Natural killer cell treated with Interleukin-12 subunit alpha and Interleukin-12 subunit beta and Interleukin-15 and Interleukin-18, amount 100 ng/mL, for 72 hours (primary cell): ENCODE measurements at places on chromosomes 12 and 14.
A peak's percentile ranks its signal among the peaks of the same experiment; 100 is the strongest.

- no peak for DNase-seq
- H3K27ac ChIP-seq, result no peak overlapping the region
- no peak overlapping the region for H3K4me3 ChIP-seq
- no peaks in the 10 kb centered on the region for H3K4me1 ChIP-seq
- H3K27me3 ChIP-seq, result peaks cover 6% of the 10 kb centered on the region
These were observed 9.2 kb downstream of the EGLN3 start for GRCh38 chr14:33941718-33942117.

DNA sequence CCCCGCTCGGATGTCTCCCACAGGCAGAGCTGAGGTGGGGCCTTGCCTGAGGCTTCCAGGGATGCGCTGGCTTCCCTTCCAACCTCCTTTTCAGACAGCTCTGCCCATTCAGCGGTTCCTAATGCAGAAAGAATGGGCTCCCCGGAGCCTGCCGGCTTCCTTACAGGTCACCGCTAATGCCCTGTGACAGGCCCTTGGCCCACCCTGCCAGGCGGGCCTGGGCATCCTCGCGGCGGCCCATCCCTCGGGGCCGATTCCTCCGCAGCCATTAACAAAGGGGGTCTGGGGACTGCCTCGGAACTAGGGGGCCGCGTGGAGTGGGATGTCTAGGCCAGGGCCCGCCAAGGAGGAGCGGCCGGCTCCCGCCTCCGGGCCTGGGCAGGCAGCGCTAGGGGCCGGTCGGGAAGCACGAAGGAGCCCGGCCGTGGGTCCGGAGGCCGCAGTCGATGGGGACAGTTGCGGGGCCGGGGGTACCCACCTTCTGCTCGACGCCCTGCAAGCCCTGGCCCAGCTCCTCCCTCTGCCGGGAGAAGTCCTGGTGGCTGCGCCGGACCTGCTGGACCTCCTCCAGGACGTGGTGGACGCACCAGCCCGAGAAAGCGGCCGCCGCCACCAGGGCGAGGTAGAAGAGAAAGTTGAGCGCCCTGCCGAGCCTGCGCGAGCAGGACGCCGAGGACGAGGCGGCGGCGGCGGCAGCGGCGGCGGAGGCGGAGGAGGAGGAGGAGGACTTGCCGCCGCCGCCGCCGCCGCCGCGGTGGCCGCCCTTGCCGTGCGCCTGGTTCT, 738 bp downstream of the CKAP4 start:
- no peaks in the 10 kb centered on the region for H3K36me3 ChIP-seq
- H3K4me1 ChIP-seq, result peaks cover 10% of the 10 kb centered on the region
- no peaks in the 10 kb centered on the region for H3K27me3 ChIP-seq
- H3K4me3 ChIP-seq, result peak overlapping the region; percentile 65
- no peak overlapping the region for H3K27ac ChIP-seq
- peak; percentile 63 for DNase-seq

GRCh38 chr12:24820872-24821271, 128.0 kb downstream of the BCAT1 start:
- H3K4me1 ChIP-seq, result peaks cover 26% of the 10 kb centered on the region
- no peak for DNase-seq
- no peak overlapping the region for H3K4me3 ChIP-seq
- H3K27ac ChIP-seq, result no peak overlapping the region

GRCh38 chr12:6559500-6559899, 3.7 kb upstream of the IFFO1 start:
- H3K4me3 ChIP-seq, result no peak overlapping the region
- no peaks in the 10 kb centered on the region for H3K27me3 ChIP-seq
- H3K4me1 ChIP-seq, result peaks cover 26% of the 10 kb centered on the region
- peaks cover 15% of the 10 kb centered on the region for H3K36me3 ChIP-seq
- DNase-seq, result no peak
- no peak overlapping the region for H3K27ac ChIP-seq

- no peak overlapping the region for H3K27ac ChIP-seq
- H3K4me3 ChIP-seq, result no peak overlapping the region
- DNase-seq, result no peak
- no peaks in the 10 kb centered on the region for H3K4me1 ChIP-seq
- peaks cover 4% of the 10 kb centered on the region for H3K27me3 ChIP-seq
These were observed 192.9 kb downstream of the SEC23A start for GRCh38 chr14:38910092-38910491.

- no peak for DNase-seq
- H3K27me3 ChIP-seq, result no peaks in the 10 kb centered on the region
These were observed 148.6 kb upstream of the FOXN3 start for GRCh38 chr14:89565607-89566006.

- no peak overlapping the region for H3K27ac ChIP-seq
- H3K4me1 ChIP-seq, result no peaks in the 10 kb centered on the region
- no peak overlapping the region for H3K4me3 ChIP-seq
- no peak for DNase-seq
These were observed 1280.9 kb downstream of the AACS start for GRCh38 chr12:126346087-126346486.
